Hematopoietic multipotent progenitor cell treated with erythropoietin and hydrocortisone succinate and interleukin-3 and kit ligand, for 6 days (in vitro differentiated cells): ENCODE measurements at places on chromosomes 1 and 21.

DNA sequence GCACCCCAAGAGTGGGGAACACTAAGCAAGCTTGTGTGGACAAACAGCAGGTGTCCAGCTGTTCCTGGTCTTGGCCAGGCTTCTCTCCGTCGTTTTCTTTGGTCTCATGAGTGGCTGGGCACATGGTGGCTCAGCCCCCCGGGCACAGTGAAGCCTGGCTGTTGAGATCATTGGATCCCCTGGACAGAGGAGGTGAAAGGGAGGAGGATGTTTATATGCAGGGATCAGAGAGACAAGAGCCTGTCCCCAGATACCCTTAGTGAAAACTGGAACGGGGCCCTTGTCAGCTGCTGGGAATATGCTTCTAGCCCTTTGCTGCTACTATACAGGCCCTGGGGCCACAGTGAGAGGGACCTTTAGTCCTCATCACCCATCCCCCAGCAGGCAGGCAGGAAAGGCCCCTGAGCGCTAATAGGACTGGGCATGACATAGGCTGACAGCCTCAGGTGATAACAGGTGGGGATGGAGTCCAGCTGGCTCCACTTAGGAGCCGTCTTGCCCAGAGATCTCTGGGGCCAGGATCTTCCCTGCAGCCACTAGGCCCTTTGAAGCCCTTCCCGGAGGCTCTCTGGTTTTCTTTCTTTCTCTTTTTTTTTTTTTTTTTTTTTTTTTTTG lies 16.4 kb downstream of the EPHA8 start:
- DNase-seq = no peak

- no peak for DNase-seq
Observed at GRCh38 chr1:10733474-10734366, 62.7 kb downstream of the CASZ1 start.

DNA sequence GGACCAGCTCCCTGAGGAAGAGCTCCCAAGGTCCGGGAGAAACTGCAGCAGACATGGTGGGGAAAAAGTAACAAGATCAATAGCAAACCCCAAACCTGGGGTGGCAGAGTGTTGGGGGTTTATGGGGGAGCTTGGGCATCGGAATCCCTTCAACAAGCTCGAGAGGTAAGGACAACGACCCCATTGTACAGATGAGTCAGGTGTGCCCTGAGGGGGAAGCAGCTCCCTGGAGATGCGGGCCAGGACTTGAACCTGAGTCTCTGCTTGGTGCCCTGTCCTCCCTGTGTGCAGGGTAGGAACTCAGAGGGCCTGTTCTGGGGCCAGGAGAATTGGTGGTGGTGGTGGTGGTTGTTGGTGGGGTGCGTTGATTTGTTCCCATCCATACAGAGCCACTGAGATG lies 125.4 kb downstream of the PTPRU start:
- DNase-seq = no peak

GRCh38 chr1:9824702-9825089 lies 931 bp upstream of the CLSTN1 start:
- DNase-seq = no peak

- DNase-seq = peak; percentile 97
Observed at GRCh38 chr21:38984982-38985567, 179.3 kb downstream of the ETS2 start.

GRCh38 chr1:63612971-63613370 lies 19.8 kb downstream of the PGM1 start:
- DNase-seq = peak; percentile 21

- no peak for DNase-seq
Observed at GRCh38 chr21:40636026-40636425, 210.9 kb downstream of the DSCAM start.

DNA sequence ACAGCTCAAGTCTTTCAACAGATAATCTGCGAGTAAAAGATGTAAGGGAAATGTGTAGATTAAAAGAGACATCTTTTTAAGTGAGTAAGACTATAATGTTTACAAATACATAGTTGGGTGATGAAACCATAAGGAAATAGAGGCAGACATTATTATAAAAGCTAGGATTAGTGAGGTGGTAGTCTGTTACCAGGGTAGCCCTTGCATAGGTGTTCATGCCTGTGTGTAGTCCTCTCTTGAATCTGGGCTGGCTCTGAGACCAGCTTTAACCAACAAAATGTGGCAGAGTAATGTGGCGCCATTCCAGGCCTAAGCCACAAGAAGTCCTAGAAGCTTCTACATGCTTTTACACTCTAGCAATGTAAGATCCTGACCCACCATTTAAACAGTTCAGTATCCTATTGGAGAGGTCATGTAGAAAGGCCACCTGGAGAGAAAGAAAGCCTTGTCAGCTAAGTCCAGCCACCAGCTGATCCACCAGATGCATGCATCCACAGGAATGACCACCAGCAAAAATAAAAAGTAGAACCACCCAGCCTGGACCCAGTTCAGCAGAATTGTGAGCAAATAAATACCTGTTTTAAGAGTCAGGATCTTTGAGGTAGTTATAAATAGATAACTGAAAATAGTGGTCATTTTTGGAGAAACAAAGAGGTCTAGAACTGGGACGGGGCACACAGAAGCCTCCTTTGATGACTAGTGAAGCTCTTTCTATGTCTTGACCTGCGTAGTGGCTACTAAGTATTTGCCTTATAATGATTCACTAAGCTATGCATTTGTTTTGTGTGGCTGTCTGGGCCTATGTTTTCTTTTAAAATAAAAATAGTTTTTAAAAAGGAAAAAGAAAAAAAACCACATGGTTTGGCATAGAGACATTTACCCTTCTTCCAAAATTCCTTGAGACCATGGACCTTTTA lies 8.1 kb downstream of the NIBAN1 start:
- no peak for DNase-seq

- DNase-seq = no peak
Observed at GRCh38 chr1:97903626-97904025, 17.2 kb downstream of the DPYD start.

DNA sequence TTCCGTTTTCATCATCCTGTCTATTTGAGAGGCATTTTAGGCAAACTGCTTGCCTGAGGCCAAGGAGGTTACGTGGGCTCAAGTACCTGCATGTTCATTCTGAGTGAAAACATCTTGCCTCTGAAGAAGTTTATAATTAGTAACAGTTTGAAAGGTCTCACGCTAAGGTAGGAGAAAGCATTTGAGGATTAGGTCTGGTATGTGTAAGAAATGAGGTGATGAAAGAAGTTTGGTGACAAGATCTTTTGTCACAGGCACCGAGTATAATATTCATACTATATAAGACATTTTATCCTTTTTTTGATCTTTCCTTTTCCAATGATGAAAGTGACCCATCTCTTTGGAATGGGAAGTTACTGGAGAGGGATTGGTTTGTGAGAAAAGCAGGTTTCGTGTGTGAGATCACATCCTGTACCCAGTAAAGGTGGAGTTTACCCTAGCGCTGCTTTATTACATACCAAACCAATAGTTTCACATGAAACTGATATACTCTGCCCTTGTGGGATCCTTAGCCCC lies 98.7 kb upstream of the PDC start:
- no peak for DNase-seq

- DNase-seq = no peak
Observed at GRCh38 chr1:9887070-9887469, 23.0 kb downstream of the CTNNBIP1 start.

DNA sequence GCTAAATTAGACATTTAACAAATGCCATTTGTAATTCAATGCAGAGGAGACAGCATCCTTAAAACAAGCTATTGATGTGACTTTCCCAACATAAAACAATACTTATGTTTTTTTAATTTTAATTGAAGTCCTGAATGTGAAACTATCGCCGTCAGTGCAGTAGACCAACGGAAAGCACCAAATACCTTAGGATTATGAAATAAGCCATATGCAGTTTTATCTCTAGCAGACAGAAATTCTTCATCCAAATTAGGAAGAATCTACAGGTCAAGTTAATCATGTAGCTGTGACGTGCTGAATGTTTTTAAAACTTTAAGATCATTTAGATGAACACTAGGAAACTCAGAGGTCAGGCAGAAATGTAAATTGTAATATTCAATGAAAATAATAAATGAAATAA lies 714 bp upstream of the ST6GALNAC5 start:
- DNase-seq = no peak

GRCh38 chr1:160850993-160851392 lies 11.7 kb downstream of the CD244 start:
- no peak for DNase-seq

DNA sequence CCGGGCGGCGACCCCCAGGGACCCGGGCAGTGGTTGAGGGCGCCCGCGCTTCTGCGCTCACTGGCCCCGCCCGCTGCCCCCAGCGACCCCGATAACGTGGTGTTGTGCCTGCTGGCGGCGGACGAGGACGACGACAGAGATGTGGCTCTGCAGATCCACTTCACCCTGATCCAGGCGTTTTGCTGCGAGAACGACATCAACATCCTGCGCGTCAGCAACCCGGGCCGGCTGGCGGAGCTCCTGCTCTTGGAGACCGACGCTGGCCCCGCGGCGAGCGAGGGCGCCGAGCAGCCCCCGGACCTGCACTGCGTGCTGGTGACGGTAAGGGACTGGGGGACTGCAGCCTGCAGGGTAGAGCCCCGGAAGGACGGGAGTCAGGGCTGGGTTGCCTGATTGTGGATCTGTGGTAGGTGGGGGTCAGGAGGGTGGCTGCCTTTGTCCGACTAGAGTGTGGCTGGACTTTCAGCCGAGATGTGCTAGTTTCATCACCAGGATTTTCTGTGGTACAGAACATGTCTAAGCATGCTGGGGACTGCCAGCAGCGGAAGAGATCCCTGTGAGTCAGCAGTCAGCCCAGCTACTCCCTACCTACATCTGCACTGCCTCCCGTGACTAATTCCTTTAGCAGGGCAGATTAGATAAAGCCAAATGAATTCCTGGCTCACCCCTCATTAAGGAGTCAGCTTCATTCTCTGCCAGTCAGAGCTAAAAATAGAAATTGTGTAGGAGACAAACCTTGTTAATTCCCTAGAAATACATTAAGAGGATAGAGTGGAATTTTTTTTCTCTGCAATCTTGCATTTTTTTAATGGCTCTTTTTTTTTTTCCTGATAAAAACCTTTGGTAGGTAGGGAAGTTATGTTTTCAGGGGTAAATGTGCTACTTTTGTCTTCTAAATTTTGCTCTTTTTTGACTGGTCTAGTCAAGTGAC lies 1.5 kb downstream of the GADD45A start:
- DNase-seq = peak; percentile 94

GRCh38 chr1:39205102-39205780 lies 746 bp downstream of the MACF1 start:
- peak; percentile 85 for DNase-seq
